ENCODE measurements at places on chromosomes 5 and 9.

DNA sequence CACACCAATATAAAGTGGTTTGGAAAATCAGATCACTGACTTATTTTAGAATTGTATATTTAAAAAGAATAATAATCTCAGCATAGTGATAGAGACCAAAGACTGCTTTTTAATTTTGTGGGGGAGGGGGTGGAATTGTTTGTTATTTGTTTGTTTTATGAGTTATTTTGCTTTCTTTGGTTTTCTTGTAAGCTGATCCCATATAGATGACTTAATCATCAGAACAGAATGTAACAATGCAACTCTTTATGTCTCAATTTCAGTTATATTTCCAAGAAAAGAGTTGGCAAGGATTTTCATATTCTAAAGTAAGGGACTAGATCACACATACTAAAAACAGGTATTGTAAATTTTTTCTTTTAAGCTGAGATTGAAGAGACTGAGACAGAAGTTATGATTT, 984.9 kb downstream of the TLE4 start:
- no peak for DNase-seq

DNA sequence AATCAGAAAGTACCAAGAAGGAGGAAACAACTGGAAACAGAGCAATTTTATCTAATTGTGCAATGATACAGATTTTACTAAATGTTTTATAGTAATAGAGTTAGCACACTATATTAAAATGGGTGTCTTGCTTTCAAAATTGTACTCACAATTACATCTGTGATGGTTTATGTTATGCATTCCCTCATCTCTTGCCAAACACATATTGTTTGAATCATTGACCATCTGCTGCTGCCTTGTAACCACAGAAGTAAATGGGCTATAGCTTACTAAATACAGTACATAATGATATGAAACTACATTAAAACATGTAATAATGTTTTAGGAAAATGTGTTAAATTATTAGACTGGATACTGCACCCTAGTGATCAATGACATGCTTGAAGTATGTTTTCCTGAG, 158.1 kb downstream of the SLC25A46 start:
- no peak for DNase-seq

GRCh38 chr5:122022966-122023365, 55.1 kb downstream of the LOX start:
- no peak for DNase-seq

DNA sequence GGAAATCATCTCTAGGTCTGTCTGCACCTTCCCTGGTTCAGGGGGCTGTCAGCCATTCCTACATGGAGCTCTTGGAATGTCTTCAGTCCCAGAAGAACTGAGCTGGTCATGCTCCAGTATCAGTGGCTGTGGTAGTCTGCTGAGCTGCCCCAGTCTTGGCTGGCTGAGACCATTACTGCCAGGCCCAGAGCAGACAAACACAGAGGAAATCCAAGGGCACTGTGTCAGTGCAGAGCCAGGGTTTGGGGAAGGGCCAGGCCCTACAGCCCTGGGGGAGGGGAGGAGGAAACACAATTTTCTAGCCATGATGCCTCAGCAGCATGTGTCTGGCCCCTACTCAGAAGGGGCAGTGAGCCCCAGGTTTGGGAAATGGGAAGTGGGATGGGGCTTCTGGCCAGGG, 58.4 kb downstream of the ARHGEF37 start:
- no peak for DNase-seq

- no peak for DNase-seq
Measured at GRCh38 chr5:81315830-81316229, 14.4 kb downstream of the ZCCHC9 start.

DNA sequence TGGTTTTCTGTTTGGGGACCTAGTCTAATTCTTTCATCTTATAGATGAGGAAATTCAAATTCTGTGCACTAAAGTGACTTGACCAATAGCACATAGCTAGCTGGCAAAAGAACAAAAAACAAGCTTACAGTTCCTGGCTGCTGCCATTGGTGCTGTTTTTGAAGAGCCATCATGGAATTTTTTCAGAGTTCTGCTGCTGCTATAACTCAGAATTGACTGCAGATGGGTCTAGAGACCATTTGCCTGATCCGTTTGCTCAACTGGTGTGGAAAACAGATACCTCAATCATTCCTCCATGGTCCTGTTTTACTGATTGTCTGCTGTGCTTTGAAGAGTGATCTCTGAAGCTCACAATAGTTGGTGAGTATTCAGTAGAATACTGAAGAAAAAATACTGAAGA, 15.2 kb downstream of the FBXL7 start:
- DNase-seq: no peak

DNA sequence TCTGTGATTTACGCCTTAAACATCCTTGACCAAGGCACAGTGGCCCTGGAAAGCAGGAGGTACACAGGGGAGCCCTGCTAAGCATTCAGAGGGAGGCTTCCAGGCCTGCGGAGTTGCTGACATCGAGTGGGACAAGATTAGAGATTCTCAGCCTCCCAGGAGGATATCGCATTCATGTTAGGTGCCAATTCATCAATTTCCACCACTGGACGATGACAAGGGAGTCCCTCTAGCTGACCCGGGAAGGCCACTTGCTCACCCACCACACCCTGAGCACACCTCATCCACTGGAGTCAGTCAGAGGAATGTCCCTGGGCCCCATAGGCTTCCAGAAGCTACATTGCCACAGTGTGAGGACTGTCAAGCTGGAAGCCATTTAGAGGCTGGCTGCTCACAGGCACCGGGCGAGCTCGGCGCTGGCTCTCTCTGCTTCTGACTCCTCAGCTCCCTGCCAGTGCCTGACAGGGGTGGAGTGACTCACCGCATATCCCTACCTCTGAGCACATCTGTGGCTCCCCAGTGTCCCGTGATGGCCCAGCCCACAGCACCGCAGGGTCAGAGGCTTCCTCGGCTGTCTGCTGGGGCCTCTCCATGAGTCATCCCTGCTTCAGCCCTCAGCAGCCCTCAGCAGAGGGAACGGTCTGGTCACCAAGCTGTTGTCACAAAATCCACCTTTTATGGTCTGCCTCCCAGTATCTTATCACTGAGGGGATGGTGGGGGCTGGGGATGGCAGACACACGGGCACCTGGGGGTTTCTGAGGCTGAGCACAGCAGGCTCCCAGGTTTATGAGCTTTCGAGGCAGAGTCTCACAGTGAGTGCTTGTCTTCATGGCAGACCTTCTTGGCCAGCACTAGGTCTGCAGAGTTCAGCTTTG, 117.5 kb downstream of the ZNF608 start:
- peak; percentile 88 for DNase-seq

- DNase-seq: no peak
Measured at GRCh38 chr5:175588709-175589429, 69.0 kb upstream of the HRH2 start.

DNA sequence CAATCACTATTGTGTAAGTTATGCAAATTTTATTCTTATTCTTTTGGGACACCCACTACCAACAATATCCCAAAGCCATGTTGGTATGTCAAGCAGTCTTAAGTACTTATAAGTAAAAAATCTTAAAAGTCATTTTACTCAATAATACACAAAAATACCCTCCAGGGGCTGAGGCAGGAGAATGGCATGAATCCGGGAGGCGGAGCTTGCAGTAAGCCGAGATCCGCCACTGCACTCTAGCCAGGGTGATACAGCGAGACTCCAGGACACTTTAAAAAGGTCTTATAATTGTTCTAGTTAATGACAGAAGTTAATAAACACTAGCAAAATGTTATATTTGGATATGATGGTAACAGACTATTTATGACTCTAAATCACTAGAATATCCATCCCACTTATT, 16.8 kb downstream of the CLINT1 start:
- no peak for DNase-seq

DNA sequence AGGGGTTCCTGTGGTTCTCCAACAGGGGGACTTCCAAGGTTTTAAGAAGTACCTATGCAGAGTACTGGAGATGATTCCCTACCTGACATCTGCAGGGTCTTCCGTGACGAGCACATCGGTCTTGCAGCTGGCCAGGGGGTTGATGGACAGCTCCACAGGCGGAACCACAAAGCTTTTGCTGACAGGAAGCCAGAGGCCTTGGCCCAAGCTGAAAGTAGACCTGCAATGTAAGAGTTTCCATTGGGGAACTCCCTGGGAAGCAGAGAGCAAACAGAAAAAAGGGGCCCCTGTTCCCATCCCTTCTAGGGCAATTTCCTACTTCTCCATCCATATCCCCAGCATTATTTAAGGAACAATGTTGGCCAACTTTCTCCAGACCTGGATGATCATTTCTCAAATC, 288.0 kb downstream of the TRIM32 start:
- DNase-seq: no peak

GRCh38 chr5:138129347-138129746, 9.9 kb downstream of the NME5 start:
- no peak for DNase-seq

DNA sequence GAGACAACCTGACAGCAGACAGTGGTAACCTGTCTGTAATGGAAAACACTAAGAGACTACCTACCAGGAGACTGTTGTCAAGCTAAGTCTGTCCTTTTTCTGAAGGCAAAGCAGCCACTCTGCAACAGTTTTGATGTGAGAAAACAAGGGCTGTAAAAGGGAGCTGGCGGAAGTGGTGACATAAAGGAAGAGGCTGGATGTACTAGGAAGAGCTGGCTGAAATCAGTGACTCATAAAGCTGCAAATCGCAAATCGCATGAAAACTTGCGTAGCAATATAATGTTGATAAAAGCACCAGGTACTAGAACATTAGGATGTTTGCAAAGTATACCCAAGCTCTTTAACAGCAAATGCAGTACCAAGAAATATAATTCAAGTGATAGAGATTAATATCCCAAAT, 1.4 kb downstream of the NSUN2 start:
- no peak for DNase-seq

DNA sequence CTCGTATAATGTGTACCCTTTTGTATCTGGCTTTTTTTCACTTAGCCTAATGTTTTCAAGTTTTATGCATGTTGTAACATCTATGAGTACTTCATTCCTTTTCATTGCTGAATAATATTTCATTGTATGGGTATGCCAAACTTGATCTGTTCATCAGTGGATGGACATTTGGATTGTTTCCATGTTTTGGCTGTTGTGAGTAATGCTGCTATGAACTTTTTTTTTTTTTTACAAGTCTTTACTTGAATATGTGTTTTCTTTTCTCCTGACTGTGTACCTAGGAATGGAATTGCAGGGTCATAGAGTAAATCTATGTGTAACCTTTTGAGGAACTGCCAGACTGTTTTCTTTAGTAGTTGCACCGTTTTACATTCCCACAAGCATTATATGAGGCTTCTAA, 52.4 kb downstream of the MTREX start:
- DNase-seq: no peak

GRCh38 chr5:178547753-178548415, 42.3 kb downstream of the COL23A1 start:
- no peak for DNase-seq

DNA sequence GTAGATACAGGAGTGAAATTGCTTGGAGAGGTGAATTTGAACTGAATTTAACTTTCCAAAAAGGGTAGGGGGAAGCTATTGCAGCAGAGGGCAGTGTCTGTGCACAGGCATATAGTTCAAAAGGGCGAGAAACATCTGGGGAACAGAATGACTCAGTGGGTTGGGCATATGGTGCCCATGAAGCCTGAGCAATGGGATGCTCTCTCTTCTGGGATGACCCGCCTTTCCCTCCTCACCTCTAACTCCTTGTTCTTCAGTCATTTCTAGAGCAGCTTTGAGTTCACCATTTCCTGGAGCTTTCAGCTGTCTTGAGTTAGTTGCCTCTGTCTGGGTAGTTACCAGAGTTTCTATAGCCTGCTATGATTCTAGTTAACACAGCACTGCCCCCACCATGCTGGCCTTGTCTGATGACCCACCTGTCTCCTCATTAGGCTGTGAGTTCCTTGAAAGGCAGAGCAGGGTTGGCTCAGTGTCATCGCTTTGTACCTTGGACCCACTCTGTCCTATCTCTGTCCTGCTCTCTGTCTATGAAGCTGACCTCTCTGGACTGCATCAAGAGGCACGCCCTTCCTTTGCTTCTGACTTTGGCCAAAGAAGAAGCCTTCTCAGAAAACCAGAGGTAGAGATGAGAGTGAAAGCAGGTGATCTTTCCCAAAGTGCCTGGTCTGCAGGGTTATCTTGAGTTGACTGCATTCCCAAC, 299.6 kb upstream of the KLF4 start:
- no peak for DNase-seq

- DNase-seq: no peak
Measured at GRCh38 chr5:44051591-44051990, 337.6 kb downstream of the FGF10 start.

DNA sequence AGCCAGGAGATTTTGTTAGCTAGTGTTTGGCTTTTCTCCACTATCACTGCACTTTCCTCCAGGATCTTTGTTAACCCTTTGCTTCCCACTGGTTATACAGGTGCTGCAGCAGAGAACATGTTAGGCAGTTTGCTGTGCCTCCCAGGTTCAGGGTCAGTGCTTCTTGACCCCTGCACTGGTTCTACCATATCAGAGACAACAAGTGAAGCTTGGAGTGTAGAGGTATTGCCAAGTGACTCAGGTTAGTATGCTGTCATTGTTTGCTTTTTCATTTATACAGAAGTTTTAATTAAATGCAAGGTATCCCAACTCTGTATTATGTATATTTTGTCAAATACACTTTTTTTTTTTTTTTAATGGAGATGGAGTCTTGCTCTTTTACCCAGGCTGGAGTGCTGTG, 68.4 kb downstream of the GAPVD1 start:
- DNase-seq: no peak

DNA sequence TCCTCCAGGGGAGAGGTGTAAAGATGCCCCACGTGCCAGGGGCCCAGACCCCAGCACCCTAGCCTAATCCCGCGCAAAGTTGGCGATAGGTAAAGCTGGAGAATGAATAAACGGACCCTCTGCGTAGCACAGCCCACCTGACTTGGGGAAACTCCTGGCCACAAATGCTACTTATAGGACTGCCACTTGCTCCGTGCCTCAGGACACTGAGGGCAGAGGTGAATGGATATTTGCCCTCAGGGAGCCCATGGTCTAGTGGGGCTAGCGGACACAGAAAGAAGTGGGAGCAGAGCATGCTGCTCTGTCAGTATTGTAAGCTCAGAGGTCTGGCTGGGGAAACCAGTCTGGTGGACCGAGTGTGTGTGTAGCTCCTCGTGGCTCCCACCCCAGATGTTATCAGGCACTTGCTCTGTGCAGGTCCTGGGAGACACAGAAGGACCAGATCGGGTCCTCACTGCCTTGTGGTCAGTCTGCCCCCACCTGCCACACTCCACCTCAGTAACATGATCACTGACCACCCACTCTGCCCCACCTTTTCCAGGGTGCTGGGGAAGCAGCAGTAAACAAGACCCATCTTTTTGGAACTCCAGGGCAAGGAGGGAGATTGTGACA, 841 bp downstream of the GRK6 start:
- DNase-seq: no peak

DNA sequence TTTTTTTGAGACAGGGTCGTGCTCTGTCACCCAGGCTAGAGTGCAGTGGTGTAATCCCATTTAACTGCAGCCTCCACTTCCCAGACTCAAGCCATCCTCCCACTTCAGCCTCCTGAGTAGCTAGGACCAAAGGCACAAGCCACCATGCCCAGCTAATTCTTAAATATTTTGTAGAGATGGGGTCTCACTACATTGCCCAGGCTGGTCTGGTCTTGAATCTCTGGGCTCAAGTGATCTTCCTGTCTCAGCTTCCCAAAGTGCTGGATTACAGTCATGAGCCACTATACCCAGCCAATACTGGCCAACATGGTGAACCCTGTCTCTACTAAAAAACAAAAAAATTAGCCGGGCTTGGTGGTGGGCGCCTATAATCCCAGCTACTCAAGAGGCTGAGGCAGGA, 6.8 kb downstream of the DCAF12 start:
- no peak for DNase-seq

- no peak for DNase-seq
Measured at GRCh38 chr5:56289602-56289987, 56.5 kb upstream of the ANKRD55 start.
